Activated B cell treated with CpG ODN at 0.5 μM for 24 hours (primary cell): ENCODE measurements at places on chromosomes 4 and X. TPM values are rescaled to one million over a fixed set of nuclear protein-coding genes. Genes with fewer than 3 reads are reported as not detected.

Gene MAGEA12
- total RNA-seq: not detected in 2 replicates

Gene PNCK
- not detected in 2 replicates for total RNA-seq

Gene UCP1
- total RNA-seq: not detected in 2 replicates

Gene SOWAHB
- not detected in 2 replicates for total RNA-seq

Gene CTSO
- total RNA-seq: 12.6 and 12.9 TPM in 2 replicates

Gene IL13RA2
- total RNA-seq: not detected in 2 replicates

Gene ESX1
- total RNA-seq: not detected in 2 replicates

Gene NEK1
- total RNA-seq: 11.3 and 14.3 TPM in 2 replicates

Gene PYURF
- 42.2 and 48.3 TPM in 2 replicates for total RNA-seq

Gene DIAPH2
- total RNA-seq: 16.5 and 20.5 TPM in 2 replicates

Gene MBNL3
- 41.0 and 47.0 TPM in 2 replicates for total RNA-seq

Gene NCAPG
- total RNA-seq: 1.1 and 1.5 TPM in 2 replicates

Gene COX7B2
- total RNA-seq: not detected in 2 replicates

Gene RENBP
- total RNA-seq: 14.5 and 20.2 TPM in 2 replicates

Gene MAGEB10
- total RNA-seq: not detected in 2 replicates

Gene AR
- not detected in 2 replicates for total RNA-seq

Gene MUC7
- total RNA-seq: not detected in 2 replicates

Gene SERPINA7
- not detected in 2 replicates for total RNA-seq

Gene HSFX2
- total RNA-seq: 0.33 and 0.51 TPM in 2 replicates

Gene SORCS2
- not detected in 2 replicates for total RNA-seq

Gene CLDN2
- total RNA-seq: not detected in 2 replicates

Gene GAGE12H
- total RNA-seq: not detected in 2 replicates

Gene CLDN22
- total RNA-seq: not detected in 2 replicates

Gene FRMPD4
- total RNA-seq: not detected in 2 replicates
